ELF-1 (cell line): ENCODE measurements at places on chromosomes 3 and 15.

- DNase-seq = no peak
Observed at GRCh38 chr3:30260762-30261161, 345.6 kb upstream of the TGFBR2 start.

DNA sequence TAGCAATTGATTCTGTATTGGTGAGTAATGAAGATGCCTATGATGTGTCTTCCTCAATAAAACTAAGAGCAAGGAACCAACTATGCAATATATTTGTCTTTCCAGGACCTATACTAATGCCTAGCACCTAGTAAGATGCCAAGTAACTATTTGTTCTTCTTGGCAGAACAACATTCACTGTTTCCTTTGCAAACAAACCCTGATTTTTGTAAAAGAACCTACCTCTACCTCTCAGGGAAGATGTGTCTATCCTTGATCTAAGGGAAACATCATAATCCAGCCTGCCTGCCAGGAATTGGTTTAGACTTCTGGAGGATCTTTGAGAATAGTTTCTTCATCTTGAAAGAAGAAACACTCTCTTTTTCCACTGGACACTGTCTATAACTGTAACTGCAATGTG is 3.8 kb upstream of the ADPRH start:
- no peak for DNase-seq

DNA sequence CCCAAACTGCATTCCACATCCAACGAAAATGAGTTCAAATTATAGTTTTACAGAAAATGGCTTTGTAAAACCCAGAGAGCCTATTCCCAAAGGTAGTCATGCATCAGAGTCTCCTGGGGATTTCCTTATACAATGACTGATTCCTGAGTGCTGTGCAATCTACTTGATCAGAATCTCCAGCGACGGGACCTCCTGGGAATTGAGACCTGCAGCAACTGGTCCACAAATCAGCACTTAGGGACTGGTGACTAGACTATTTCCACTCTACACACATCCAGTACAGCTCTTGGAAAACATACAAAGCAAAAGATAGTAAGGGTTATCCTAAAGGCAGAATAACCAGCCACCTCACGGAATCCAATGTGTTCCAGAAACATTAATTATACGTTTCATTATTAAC is 871.0 kb upstream of the CFAP20DC start:
- DNase-seq = no peak

DNA sequence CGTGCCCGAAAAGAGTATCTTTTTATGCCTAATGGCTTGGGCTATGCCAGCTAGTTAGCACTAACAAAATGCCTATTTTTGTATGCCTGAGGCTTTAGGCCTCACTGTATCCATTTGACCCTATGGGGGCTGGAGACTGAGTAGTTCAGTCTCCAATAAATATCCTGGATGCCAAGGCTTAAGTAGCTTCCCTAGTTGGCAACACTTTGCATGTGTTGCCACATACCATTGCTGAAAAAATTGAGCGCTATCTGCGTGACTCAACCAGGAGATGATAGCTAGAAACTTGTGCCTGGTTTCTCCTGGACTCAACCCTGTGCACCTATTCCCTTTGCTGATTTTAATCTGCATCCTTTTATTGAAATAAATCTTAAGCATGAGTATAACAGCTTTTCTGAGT is 58.4 kb upstream of the ATP2C1 start:
- DNase-seq = no peak
